Sciatic nerve (tissue), 2 donors: ENCODE measurements at places on chromosomes 11 and 22.

DNA sequence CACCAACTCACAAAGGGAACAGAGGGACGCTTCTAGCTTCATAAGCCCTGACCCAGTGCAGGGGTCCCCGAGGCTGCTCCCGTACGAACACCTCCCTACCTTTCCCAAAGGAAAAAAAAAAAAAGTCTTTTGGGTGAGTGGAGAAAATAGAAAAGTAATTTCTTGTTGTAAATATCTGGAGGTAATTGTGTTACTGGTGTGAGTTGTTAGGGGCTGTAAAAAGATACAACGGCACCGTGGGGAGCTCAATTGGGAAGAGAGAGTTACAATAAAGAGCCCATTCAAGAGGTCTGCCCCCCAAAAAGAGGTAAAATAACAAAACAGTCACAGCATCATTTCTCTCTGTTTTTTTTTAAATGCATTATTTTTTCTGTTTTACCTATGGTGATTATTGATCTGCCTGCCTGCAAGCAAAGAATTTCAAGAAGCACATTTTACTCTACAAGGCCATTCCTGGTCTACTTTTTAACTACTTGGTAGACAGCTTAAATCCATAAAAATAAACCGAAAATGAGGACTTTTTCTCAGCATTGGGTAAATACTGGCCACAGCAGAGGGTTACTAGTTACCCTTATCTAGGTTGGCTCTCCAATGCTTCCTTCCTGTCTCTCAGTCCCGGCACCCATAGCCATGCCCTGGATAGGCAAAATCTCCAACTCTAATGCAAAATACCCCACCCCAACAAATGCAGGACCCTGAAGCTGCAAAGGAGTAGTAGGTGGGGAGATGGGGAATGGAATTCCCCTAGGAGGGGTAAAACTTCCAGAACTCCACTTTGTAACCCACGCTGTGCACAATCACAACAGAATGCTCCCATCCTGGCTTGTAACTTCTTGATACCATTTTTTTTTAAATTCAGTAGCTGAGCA lies 3.1 kb downstream of the PAX6 start:
- DNase-seq: no peak

- DNase-seq: peak; percentile 62
Observed at GRCh38 chr11:84720706-84721402, 906.3 kb downstream of the DLG2 start.

DNA sequence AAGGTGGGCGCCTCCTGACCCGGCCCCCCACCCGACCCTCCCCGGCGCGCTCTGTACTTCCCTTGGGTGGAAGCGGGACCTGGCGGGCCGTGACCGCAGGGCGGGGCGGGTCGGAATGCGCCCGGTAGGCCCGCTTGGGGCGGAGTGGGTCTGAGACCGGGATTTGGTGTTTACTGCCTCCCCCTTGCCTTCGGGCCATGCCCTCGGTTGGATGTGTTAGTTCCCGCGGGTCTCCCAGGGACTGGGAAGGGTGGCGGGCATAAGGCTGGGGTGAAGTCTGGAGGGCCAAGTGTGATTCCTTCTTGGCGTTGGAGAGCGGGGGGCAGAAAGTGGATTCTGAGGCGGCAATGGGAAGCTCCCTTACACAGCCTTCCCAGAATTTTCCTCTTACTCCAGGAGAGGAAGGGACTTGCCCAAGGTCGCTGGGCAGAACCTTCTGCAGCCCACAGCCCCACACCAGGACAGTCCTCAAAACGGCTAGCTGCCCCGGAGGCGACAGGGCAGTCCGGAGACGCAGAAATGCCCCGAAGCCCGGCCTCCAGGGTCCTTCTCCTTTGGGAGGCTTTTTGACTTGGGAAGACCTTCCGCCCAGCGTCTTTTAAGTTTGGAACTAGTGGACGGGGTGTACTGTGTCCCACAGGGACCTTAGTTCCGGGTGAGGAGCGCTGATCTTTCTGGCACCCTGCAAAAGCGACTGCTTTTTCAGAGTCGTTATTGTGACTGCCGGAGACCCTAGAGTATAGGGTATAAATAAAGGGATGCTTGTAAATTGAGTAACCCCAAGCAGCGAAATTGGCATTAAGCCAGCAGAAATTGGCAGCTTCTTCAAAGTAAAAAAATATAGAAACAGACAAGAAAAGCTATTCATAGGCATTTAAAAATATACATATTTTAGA lies 647 bp downstream of the SWAP70 start:
- DNase-seq: no peak

DNA sequence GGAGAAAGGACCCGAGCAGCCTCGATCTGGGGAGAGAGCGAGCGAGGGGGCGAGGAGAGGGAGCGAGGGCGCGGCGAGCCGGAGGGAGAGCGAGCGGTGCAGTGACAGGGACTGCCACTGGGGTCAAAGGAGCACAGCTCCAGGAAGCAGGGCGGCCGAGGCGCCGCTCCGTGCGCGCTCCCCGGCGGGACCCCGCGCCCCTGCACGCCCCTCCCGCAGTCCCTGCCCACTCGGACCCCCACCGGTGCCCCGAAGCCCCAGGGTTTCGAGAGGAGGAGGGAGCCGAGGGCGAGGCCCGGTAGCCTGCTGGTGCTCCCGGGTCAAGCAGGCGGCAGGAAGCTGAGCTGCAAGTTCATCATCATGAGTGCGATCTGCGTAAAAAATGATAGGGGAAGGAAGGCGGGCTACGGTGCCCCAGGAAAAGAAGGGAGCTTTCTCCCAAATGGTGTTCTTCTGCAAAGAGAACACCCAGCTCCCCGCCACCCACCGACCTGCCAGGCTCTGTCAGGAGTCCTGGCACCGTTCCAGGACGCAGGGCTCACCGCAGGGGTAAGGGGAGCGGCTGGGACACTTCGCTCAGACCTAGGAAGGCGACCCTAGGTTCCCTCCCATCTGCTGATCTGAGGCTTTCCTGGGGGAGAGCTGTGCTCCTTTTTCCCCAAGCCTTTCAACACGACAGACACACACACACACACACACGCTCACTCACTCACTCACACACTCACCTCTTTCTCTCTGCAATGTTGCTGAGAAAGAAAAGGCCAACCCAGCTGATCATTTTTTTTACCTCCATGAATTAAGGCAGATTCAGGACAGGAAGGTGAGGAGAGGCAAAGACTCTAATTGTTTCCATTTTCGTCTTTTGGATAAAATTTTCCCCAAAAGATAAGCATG lies at the start of gene MPPED2:
TSS of gene MPPED2 (minus strand) at position 103 of the 894 bp plus-strand sequence. CDS start 5,980 bp downstream, outside the sequence.
- DNase-seq: peak; percentile 63

DNA sequence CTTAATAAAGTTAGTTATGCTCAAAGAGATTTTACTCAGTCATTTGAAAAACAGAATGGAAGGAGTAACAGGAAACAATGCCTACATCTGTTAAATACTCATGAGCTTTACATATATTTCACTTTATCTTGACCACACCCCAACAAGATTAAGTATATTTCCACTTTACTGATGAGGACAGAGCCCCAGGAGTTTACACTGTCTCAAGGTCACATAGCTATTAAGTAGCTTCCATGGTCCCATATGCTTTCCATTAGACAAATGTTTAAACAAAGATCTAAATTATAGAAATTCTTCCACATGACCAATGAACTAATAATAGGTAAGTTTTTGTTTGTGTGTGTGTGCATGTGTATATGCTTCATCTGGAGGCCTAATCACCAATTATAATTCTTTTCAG lies 30.2 kb downstream of the MRTFA start:
- no peak for DNase-seq

- DNase-seq: no peak
Observed at GRCh38 chr22:25764270-25765015, 22.5 kb downstream of the MYO18B start.
